Gastroesophageal sphincter (tissue), 4 donors: ENCODE measurements at places on chromosomes 11 and 22. TPM values are rescaled to one million over a fixed set of nuclear protein-coding genes. Genes with fewer than 3 reads are reported as not detected.

DNA sequence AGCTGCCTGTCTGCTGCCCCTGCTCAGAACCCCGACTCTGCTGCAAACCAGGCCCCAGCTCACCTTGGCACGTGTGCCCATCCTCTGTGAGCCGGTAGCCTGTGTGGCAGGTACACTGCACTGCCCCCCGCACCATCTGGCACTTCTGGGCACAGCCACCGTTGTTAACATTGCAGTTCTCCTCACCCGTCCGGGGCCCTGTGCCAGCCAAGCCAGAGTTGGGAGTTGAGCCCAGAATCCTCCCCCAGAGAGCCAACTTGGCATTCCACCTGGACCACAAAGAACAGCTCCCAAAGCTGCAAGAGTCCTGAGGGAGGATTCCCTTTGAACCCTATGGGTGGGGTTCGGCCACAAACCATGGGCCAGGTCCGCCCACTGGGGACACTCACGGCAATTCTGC, 22.5 kb downstream of the LRP4 start:
- ATAC-seq: no peak

- ATAC-seq: no peak
These were observed 74.7 kb upstream of the VPREB1 start for GRCh38 chr22:22169923-22170322.

GRCh38 chr11:35111161-35112055, 27.6 kb upstream of the CD44 start:
- peak; percentile 38 for ATAC-seq

DNA sequence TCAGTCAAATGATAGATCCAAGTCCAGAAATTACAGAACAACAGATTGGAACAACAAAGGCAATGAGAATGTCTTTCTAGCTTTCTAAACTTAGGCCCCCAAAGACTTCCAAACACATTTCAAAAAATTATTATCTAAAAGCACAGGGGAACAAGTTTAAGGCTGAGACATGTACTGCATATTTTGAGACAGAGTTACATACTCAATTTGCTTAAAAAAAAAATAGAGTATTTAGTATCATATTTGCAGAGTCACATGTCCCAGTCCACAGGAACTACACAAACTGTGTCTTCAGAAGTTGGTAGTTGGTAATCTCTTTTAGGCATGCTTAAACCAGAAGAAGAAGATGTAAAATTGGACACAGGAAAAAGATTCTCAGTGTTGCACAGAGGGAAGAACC, 127.2 kb downstream of the MAML2 start:
- ATAC-seq: no peak

BTG4 gene
- total RNA-seq: not detected
